ENCODE measurements at places on chromosomes 1 and 21.

- DNase-seq: no peak
Observed at GRCh38 chr1:6181347-6181770, 1.2 kb upstream of the CHD5 start.

GRCh38 chr1:39427912-39428311 lies 63.5 kb upstream of the BMP8A start:
- DNase-seq: no peak

- peak; percentile 88 for DNase-seq
Observed at GRCh38 chr21:33434770-33435360, 31.7 kb downstream of the IFNGR2 start.

GRCh38 chr21:34354836-34355235 lies 9.0 kb upstream of the KCNE2 start:
- no peak for DNase-seq
